ENCODE measurements at places on chromosomes 6 and 20.

DNA sequence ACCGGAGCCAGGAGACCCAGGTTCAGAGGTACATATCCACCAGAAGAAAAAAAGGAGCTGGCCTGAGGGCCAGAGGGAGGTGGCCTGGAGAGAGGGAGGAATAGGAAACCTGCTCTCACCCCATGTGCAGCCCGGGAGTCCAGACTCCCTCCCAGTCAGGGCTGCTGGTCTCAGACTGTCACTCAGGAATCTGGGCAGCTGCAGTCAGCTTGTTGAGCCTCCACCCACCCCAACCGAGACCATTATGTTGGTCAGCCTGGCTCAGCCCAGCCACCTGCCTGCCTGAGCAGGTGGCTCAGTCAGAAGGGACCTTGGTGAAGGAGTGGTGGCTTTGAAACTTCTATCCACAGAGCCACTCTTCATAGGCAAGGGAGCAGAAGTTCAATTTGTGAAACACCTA is 53.3 kb upstream of the EPB41L1 start:
- peak; percentile 85 for DNase-seq

- no peak for DNase-seq
Measured at GRCh38 chr6:17292600-17293133, 11.5 kb downstream of the RBM24 start.

- peak; percentile 30 for DNase-seq
Measured at GRCh38 chr6:21749754-21750153, 156.2 kb downstream of the SOX4 start.

GRCh38 chr20:63082308-63082938 is 75.7 kb upstream of the BHLHE23 start:
- DNase-seq = no peak

GRCh38 chr6:91243436-91243835 is 656.6 kb upstream of the MAP3K7 start:
- no peak for DNase-seq

DNA sequence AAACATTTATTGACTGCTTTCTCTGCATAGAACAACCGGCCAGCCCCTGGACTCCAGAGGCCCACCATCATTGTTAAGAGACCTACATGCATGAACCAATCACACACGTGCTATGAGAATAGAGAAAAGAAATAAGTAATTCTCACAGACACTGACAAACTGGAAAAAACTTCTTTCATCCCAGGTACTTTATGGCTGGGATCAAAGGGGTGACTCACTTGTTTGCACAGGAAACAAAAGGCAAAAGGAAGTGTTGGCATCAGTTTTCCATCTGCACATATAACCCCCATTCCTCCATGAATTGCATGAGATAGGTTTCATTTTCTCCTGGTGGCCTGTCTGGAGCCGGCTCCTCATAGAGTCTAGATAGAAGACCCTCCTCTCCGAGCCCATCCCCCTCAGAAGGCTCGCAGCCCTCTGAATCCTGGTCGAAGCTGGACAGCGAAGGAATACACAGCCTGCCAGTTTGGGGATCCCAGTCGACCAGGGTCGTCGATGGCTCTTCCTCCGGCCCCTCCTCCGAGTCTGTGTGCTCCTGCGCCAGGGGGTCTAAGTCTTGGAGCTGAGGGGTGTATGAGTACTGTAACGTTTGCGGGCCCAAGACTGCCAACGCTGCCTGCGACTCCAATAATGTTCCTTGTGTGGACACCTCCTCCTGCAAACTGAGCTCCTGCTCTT is 43.3 kb downstream of the IL20RA start:
- DNase-seq = no peak

GRCh38 chr20:38754924-38755323 is 6.7 kb downstream of the ACTR5 start:
- no peak for DNase-seq

DNA sequence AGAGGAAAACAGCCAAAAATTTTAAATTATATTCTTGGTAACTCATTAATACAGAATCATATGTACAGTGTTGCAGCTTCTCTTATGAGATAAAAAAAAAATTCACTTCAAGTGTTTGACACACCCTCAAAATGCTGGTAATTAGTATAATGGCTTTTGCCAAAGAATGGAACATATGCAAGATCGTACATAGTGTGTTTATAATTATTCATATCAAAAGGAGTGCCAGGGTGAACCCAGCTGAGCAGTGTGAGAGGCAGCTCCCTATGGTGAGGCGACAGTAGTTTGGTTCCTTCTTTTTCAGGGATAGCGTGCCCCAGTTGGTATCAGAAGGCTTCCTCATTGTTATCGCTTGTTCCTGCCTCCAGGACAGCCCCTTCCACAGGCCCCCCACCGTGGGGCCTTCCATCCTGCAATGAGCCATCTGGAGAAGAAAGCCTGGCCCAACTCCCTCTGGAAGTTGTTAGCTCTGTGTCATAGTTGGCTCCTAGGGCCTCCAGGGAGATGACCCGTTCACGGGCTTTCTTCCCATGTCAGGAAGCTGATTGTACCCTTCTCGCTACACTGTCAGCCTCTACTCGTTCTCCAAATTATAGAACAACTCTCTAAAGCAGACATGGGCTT is 150.7 kb downstream of the FRK start:
- DNase-seq = no peak

DNA sequence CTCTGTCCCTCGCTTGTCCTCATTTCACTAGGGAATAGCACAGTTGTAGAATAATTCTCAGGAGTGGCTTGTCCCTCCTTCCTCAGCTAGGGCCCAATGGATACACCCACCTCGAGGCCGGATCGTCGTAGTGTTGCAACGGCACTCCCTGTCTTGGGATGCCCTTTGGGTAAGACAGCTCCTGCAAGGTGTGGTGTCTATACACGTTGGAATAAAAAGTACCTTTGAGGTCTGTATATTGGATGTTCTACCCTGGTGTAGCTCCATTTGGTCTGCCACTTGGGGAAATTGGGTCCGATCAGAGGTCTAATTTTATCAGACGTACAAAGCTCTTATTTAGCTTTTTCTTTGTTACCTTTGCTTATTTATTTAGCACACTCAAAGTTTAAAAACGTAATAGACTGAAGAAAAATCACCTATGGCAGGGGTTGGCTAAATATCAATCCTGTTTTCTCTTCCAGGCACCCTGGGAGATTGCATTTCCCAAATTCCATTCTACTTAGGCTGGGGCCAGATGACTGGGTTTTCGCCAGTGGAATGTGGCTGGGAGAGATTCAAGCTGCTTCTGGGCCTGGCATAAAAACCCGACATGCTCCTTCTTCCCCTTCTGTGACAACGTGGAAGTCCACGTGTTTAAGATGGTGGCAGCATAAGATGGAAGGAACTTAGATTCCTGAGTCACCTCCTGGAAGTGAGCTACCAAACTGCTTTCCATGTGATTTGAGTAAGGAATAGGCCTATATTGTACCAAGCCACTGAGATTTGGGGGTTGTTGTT is 82.3 kb upstream of the CD83 start:
- DNase-seq = no peak

All from NCI-H510A (cell line).